ENCODE measurements at places on chromosomes 1 and 21. TPM values are rescaled to one million over a fixed set of nuclear protein-coding genes. Genes with fewer than 3 reads are reported as not detected.

- no peak for DNase-seq
Observed at GRCh38 chr1:224377676-224378006, 21.0 kb downstream of the CNIH4 start.

GRCh38 chr1:97089173-97089572, 367.6 kb downstream of the PTBP2 start:
- no peak for DNase-seq

GRCh38 chr21:27649762-27650161, 682.9 kb upstream of the ADAMTS5 start:
- no peak for DNase-seq

- DNase-seq: no peak
Observed at GRCh38 chr1:185645686-185646085, 88.5 kb upstream of the HMCN1 start.

DNA sequence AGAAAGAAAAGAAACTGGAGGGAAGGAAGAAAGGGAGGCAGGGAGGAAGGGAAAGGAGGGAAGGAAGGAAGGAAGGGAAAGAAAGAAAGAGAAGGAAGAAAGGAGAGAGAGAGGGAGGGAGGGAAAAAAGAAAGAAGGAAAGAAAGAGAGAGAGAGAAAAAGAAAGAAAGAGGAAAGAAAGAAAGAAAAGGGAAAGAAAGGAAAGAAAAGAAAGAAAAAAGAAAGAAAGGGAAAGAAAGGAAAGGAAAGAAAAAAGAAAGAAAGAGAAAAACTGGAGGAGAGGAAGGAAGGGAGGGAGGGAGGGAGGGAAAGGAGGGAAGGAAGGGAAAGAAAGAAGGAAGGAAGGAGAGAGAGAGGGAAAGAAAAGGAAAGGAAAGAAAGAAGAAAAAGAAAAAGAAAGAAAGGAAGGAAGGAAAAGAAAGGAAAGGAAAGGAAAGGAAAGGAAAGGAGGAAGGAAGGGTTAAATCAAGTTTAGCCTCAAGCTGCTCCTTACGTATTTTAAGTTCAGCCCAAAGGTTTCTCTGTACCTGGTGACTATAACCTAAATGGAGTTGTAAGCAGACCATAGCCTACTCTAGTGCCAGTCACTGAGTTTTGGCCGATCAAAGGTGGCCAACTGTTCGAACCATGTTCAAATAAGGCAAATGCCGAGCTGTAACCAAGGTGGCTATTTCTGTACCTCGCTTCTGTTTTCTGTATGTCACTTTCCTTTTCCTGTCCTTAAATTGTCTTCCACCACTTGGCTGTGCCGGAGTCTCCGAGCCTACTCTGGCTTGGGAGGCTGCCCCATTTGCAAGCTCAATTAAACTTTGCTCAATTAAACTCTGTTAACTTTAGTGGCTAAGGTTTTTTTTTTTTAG, 37.8 kb upstream of the TMPRSS2 start:
- DNase-seq: no peak

GRCh38 chr1:46113948-46114347, 18.5 kb downstream of the PIK3R3 start:
- DNase-seq: no peak

GRCh38 chr1:37708471-37708870, 16.2 kb downstream of the CDCA8 start:
- no peak for DNase-seq

DNA sequence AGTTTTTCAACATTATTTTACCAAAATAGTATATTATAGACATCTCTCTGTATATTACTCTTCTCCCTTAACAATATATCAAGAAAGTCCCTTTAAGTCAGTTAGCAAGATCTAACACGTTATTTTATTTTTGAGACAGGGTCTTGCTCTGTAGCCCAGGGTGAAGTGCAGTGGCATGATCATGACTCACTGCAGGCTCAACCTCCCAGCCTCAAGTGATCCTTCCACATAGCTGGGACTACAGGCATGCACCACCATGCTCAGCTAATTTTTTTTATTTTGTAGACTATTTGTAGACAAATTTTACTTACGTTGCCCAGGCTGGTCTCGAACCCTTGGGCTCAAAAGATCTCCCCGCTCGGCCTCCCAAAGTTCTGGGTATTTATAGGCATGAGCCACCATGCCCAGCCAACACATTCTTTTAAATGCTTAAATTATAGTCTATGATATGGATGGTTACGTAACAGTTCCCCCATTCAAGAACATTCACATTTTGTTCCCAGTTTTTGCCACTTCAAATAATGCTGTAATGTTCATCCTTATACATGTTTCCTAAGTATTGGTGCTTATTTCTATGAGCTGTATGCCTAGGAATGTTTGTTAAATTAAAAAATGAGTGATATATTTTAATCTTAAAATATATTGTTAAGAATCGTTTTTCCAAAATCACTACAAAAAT, 70.4 kb downstream of the TUT4 start:
- DNase-seq: no peak

- DNase-seq: no peak
Observed at GRCh38 chr1:205922806-205923205, 20.4 kb downstream of the SLC26A9 start.

- DNase-seq: no peak
Observed at GRCh38 chr1:85125891-85126290, 74.9 kb downstream of the SYDE2 start.

- DNase-seq: no peak
Observed at GRCh38 chr1:118334506-118334905, 149.5 kb upstream of the SPAG17 start.

Gene EVA1C
- total RNA-seq: 22.1 TPM

Gene IVL
- not detected for total RNA-seq

Gene PLCH2
- total RNA-seq: 0.13 TPM

Gene F3
- 47.9 TPM for total RNA-seq

Gene WDR64
- not detected for total RNA-seq

Gene RASAL2
- total RNA-seq: 16.9 TPM

All from left cardiac atrium (tissue), 4 donors.